ENCODE measurements at places on chromosomes 11 and 22.

DNA sequence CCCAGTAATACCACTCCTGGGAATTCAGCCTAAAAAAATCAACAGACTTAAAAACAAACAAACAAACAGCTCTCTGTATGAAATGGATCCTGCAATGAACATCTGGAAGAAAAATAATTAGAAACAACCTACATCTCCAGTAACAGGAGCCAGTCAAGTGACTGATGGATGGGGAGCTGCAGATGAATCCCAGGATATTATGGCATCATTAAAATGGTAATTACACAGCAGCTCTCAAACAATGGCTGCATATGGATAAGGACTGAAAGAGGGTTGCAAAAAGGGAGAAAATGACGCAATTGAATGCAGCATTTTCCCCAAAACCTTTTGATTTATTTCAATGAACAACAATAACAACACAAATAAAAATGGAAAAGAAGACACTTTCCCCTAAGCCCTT is 4.1 kb downstream of the NPTXR start:
- DNase-seq = no peak

DNA sequence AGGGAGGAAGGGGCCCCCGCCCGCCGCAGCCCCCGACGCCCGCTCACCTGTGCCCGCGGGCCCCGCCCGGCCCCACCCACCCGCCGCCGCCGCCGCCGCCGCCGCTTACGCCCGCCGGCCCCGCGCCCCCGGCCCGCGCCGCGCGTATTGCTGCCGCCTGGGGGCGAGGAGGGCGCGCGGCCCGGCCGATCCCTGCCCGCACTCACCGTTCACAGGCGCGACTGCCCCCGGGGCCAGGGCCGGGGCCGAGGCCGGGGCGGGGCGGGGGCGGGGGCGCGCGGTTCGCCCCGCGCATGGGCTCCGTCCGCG is 212 bp downstream of the HRAS start:
- DNase-seq = no peak

- no peak for DNase-seq
Measured at GRCh38 chr11:105189581-105189980, 50.0 kb upstream of the CARD18 start.

DNA sequence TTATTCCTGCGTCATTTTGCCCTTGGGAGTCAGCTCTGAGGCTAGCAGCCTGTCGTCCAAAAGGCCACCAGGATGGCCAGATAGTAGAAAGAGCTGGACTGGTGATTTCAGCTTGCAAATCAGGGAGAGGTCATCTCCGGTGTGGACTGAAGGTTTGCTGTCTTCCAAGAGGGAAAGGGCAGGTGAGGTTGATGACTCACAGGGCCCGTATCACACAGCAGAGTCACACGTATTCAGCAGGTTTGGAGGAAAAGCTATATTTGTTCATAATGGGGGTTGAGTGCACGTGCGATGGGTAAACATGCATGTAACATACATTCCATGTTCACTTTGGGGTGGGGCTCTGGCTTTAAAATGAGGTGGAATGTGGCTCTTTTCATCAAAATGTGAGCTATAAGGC is 25.6 kb downstream of the MRPL21 start:
- no peak for DNase-seq

- no peak for DNase-seq
Measured at GRCh38 chr11:103926990-103927389, 109.5 kb upstream of the DDI1 start.

DNA sequence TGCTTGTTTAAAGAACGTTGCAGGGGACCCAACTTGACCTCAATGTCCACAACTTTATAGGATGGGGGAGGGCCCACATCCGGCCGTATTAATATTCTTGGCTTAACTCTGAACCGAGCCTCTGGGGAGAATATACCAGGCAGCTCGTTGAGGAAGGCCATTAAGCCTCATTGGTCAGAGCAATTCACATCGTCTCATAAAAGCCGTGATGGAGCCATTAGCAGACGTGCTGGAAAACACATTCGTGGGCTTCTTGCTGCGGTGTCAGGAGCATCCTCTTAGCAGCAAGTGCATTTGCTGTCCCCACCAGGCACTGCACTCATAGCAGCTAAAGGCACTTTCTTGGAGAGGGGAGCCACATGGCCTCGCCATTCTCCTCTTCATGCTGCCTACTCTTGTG is 14.9 kb downstream of the DSCAML1 start:
- no peak for DNase-seq

GRCh38 chr11:46755962-46756361 is 36.9 kb downstream of the F2 start:
- DNase-seq = no peak

DNA sequence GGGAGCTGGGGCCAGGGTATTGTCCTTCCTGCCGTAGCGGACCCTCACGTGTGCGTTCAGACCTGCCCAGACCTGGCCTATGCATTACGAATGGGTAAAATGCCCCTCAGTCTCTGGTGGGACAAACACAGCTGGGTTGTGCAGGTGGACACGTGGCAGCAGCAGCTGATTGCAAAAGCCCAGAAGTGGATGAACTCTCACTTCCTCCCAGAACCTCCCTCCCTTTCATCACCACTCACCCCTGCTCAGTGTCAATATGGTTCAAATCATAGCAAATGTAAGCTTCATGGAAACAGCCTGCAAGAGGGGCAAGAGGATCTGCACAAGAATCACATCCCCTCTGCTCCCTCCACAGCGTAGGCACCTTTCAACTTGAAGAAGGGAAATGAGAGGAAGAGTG is 352.1 kb downstream of the OPCML start:
- no peak for DNase-seq

GRCh38 chr11:111308140-111308539 is 9.8 kb downstream of the POU2AF3 start:
- DNase-seq = no peak

DNA sequence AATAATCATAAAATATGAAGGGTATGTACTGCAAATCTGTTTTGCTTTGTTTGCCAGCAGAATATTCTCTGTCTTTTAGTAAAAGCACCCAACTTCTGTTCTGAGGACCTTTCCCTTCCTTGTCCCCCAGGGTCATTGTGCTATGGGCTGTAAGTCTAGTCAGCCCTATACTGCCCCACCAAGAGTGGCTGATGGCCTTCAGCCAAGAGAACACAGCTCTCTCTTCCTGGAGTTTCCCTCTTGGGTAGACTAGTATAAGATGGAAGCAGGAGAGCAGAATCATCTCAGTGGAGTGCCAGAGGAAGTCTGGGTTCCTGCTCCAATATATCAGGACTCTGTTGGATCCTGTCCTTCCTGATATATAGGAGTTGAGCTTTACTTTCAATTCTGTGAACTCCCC is 29.0 kb downstream of the MMP13 start:
- DNase-seq = no peak

DNA sequence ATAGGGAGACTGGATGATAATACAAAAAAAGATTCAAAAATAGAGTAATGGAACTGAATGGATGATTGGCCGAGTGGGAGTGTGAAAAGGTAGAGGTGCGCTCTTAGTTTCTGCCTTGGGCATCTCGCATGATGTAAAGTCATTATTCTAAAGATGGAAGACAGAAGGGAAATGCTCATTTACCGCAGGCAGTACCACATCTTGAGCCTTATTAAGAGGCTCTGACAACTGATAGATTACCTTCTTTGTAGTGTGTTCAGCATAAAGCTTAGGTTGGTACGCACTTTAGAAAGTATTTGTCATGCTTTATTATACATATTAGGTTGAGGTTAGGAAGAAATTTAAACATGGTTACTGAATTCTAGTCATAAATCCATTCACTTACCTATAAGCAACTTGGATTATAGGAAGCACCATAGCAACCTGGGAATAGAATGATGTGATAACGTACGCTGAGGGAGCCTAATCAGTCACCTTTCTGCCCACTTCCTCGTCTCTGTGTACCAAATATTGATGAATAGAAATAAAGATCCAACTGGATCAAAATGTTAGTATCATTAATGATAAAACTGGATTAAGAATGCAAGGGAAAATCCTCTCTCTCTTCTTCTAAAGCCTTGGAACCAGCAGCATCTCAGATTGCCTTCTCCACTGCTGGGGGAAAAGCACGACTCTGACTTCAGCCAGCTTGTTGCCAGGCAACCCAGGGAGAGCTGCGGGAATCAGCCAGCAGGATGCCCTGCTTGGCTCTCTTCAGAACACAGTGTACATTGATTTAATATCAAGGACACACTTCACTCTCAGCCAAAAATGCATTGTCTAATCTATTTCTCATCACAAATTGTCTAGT is 29.0 kb upstream of the VWA5A start:
- DNase-seq = no peak

DNA sequence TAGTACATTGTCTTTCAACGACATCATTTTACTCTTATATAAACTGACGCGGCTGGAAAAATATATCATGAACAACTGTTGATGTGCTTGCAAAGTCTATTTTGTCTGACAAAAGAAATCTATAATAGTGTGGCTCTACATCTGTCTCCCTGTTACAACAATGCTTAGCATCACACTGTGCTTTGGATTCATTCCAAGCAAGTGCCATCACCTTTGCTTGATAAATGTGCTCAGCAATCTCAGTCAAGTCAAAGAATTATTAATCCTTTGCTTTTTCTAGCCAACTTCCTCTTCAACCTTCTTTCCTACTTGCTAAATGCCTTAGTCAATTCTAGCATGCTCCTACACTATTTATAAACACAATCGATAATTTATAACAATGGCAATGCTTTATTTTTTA is 140.5 kb downstream of the FCHSD2 start:
- DNase-seq = no peak

DNA sequence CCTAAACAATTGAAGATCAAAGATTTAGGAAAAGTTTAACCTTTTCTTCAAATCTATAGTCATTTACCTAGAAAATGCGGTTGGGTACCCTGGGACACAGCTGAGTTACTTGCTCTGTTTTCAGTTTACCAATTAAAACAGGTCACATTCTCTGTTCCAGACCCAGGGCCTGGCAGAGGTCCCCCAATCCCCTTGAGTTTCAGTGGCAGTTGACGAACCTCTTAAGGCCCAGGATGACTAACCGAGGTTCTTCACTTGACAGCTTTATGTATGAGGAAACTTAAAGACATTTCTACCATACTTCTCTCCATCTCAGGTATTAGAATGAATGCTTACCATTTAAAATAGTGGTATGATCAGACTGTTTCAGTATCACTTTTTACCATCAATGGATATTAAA is 16.3 kb downstream of the LDHAL6A start:
- DNase-seq = no peak

GRCh38 chr11:110123003-110123402 is 29.8 kb downstream of the ZC3H12C start:
- no peak for DNase-seq
